Retinal pigment epithelial cell (primary cell): ENCODE measurements at places on chromosomes 3 and 15.
A peak's percentile ranks its signal among the peaks of the same experiment; 100 is the strongest.

DNA sequence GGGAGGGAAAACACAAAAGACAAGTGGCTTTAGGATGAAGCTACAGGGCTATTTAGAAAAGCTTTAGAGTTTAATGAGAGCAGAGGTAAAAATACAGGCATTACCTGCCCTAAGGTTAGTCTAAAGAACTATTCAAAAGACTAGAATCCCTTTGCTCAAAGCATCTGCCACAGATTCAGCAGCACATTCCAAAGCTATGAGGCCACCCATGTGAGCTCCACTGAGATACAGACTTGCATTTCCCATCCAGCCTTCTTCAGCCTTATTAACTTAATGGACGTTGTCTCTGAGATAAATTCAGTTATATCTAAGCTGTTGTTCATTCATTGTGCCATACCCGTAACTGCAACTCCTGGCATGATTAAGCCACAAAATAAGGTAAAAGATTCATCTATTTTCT lies 25.4 kb downstream of the CXCR6 start:
- no peak for DNase-seq

DNA sequence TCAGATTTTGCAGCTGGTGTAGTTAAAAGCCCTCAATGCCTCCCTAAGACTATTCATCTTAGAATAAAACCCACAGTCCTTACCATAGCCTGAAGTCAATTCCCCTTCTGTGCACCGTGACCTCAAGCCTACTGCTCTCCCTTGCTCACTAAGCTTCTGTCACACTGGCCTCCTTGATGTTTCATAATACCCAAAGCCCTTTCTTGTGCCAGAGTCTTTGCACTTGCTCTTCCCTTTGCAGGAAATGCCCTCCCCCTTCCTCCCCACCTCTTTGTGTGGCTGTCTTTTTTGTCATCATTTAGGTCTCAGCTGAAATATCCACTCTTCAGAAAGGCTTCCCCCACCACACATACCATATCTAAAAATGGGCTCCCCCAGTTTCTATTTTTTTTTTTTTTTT lies 4.2 kb upstream of the PLEKHO2 start:
- no peak for DNase-seq

GRCh38 chr15:43998607-43999006 lies 171.8 kb downstream of the WDR76 start:
- DNase-seq: peak; percentile 62

DNA sequence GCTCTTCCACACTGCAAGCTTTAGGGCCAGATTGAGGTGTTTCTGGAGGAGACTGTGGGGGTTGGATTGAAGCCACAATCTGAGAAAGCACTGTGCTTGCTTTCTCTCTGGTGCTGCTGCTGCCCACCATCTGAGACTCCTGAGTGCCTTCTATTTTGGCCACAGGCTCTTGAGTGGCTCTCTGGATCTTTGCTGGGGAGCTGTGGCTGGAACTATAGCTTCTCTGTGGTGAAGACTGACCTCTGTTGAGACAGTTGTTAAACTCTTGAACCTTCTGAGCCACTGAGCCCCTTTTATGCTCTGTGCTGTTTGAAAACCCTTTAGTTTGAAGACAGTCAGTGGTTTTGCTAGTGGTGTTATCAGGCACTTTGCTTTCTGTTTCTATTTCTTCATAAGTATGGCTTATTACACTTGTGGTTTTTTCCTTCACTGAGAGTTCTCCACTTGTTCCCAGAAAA lies 108.7 kb upstream of the TSPAN3 start:
- no peak for DNase-seq

DNA sequence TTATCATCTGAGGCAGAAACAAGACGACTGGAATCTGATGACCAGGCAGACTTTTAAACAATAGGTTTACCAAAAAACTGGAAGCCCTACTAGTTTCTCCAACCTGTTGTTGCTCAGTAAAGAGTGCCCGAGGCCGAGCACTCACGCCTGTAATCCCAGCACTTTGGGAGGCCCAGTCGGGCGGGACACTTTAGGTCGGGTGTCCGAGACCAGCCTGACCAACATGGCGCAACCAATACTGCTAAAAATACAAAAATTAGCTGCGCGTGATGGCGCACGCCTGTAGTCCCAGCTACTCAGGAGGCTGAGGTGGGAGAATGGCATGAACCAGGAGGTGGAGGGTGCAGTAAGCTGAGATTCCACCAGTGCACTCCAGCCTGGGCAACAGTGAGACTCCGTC lies 1.1 kb upstream of the WDR5B start:
- no peak for DNase-seq

DNA sequence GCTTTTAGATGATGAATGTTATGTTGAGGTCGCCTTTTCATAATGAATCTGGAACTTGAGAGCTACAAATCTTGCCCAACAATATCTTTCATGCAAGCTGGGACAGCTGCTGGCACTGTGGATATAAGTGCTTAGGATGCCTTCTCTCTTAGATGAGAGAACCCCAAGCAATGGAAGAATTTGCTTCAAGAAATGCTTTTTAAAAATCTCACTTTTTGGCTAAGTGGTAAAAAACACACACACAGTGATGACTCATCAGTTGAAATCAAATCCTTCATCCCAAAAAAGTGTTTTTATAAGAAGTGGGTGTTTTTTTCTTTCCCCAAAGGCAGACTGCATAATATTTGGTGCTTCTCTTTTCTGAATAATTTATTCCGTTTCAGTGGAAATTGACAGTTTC lies 38.4 kb upstream of the GALNT15 start:
- no peak for DNase-seq

- DNase-seq: no peak
Observed at GRCh38 chr15:65044724-65045481, at the start of gene SLC51B. SLC51B (plus strand) TSS chr15:65045387; CDS start chr15:65050005, 4,618 bp downstream.

DNA sequence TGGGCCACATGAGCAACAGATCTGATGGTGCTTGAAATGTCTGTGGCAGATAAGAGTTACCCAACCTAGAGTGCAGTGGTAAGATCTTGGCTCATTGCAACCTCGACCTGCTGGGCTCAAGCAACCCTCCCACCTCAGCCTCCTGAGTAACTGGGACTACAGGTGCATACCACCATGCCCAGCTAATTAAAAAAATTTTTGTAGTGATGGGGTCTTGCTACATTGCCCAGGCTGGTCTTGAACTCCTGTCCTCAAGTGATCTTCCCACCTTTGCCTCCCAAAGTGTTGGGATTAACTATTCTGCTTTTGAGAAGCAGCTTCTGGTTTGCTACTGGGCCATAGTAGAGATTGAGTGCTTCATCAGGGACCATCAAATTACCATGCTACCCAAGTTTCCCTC lies 2.9 kb upstream of the TARS3 start:
- no peak for DNase-seq

DNA sequence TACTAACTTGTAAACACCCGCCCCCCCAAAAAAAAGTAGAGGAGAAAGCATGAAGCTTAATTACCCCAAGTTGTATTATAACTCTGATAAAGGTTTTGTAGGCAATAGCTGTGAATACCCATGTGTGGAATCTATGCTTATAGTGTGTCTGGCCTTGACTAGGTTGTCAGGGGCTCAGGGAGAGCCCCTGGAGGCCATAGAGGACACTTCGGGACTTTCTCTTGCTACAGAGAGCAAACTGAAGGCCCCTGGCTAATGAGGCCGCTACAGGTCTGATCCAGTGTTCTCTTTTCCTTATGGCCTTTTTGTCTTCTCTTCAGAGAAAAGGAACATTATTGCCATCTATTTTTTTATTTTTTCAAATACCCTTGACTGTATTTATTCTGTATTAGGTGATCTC lies 19.1 kb upstream of the SCAANT1 start:
- DNase-seq: no peak

DNA sequence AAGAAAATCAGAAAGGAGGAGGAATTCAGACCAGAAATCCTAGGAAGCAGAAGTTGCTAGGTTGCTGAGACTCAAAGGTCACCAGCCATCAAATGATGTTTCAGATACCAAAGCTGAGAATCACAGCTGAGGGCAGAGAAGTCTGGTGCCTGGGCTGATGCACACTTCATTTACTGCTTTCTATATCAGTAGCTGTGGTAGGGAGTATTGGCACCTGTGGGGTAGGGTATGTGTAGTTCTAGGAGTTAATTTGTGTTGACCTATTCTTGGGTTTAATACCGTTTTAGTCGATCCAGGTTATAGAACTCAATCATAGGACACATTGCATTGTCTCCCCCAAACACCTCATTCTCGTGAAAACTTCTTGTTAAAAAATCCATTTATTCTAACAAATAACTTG lies 529.6 kb downstream of the AGBL1 start:
- DNase-seq: no peak

DNA sequence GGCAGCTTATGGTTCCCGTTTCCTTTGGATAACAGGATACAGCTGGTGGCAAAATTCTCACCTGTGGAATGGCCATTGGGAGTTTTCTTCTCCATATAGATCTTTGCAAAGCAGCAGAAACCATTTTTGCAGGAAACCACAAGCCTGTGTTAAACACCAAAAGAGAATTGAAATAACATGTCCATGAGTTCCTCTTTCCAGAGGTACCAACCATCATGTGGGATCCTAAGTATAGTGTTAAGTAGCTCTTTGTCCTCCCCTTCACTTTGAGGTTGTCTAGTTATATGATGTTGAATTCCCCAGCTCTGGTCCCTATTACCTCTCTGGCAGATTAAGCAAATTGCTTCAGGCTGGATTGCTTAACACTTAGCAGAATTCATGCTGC lies 94.9 kb downstream of the AKAP13 start:
- no peak for DNase-seq

DNA sequence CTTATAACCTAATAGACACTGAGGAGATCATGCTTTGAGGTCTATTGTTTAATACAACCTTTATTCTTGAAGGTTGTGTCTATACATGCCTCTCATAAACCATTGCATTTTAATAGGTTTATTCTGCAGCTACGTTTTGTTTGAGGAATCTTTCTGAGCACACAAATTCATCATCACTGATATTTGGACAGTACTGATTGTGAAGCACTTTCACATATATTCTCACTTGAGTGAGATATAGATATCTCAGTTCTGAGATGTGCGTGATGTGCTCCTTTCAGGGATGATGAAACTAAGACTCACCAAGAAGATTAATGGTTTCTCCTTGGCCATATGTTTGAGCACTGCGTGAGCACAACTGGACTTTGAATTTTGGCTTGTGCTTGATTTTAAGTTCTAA lies 374.4 kb downstream of the LPP start:
- no peak for DNase-seq
